Mesothelial cell of epicardium (in vitro differentiated cells): ENCODE measurements at places on chromosomes 2 and 18. TPM values are rescaled to one million over a fixed set of nuclear protein-coding genes. Genes with fewer than 3 reads are reported as not detected.

Gene SNX17
- 83.0 to 88.4 TPM (median 88.2 TPM) in 3 replicates for total RNA-seq

DNA sequence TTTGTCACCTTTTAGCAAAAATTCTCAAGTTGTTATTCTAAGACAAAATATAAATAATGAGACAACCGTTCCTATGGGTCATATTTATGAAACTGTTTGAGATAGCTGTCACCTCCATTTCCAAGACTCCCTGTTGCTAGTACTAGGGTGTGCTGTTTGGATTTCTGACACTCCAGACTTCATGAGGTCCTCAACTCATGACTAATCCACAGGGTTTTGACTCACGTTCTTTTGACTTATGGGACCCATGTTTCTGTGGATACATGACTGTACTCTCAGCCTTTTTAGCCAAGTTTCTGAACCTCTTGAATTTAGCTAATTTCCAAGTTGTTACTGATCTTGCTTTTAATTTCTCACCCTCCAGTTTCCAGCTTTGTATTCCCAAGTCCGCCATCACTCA, 178.7 kb upstream of the FAM98A start:
- no peaks in the 10 kb centered on the region for H3K27me3 ChIP-seq
- no peaks in the 10 kb centered on the region for H3K36me3 ChIP-seq
- no peaks in the 10 kb centered on the region for H3K4me1 ChIP-seq
- no peak overlapping the region for H3K4me3 ChIP-seq
- no peak overlapping the region for H3K27ac ChIP-seq

- H3K27ac ChIP-seq, result no peak overlapping the region
- no peaks in the 10 kb centered on the region for H3K4me1 ChIP-seq
- H3K4me3 ChIP-seq, result no peak overlapping the region
- no peak for DNase-seq
Observed at GRCh38 chr2:214019229-214019972, 391.5 kb upstream of the VWC2L start.

DNA sequence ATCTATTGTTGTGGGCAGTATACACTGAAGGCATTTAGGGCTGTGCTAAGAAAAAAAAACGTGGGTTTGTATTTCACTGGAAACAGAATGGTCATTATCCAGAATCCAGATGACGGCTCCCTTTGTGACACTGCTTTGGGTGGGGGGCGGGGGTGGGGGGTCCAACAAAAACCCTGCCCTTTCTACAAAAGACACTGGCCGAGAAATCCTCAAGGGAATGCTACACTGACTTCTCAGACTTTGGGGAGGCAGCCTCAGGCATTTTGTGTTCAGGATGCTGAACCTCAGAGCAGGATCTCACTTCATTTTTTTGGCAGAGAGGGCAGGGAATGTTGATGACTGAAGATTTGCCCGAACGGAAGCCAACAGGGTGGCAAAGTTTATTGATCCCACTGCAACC, 417.1 kb downstream of the HRH4 start:
- no peaks in the 10 kb centered on the region for H3K36me3 ChIP-seq
- DNase-seq, result no peak
- H3K4me1 ChIP-seq, result peaks cover 1% of the 10 kb centered on the region
- peaks cover 3% of the 10 kb centered on the region for H3K27me3 ChIP-seq

GRCh38 chr2:81196933-81197628, 892.5 kb upstream of the LRRTM1 start:
- H3K27ac ChIP-seq, result no peak overlapping the region
- H3K4me3 ChIP-seq, result no peak overlapping the region
- H3K36me3 ChIP-seq, result peaks cover 3% of the 10 kb centered on the region
- no peaks in the 10 kb centered on the region for H3K4me1 ChIP-seq
- no peak for DNase-seq

GRCh38 chr2:210730672-210731071, 174.3 kb downstream of the CPS1 start:
- DNase-seq, result no peak
- peaks cover 6% of the 10 kb centered on the region for H3K4me1 ChIP-seq
- H3K4me3 ChIP-seq, result no peak overlapping the region
